ENCODE measurements at places on chromosomes 7 and 10. TPM values are rescaled to one million over a fixed set of nuclear protein-coding genes. Genes with fewer than 3 reads are reported as not detected.

- no peak for DNase-seq
Measured at GRCh38 chr7:7595451-7595850, 28.8 kb downstream of the MIOS start.

GRCh38 chr7:81361769-81362312 lies 408.0 kb downstream of the HGF start:
- no peak for DNase-seq

Gene VPS37D
- 12.0 TPM for polyA plus RNA-seq

GRCh38 chr10:106761906-106762305 lies 402.6 kb downstream of the SORCS1 start:
- DNase-seq: no peak

Gene WAC
- 134 TPM for polyA plus RNA-seq

Gene ZNF804B
- polyA plus RNA-seq: 0.14 TPM

Gene FOXI2
- 1.0 TPM for polyA plus RNA-seq

GRCh38 chr7:5700391-5700985 lies 81.0 kb downstream of the RNF216 start:
- no peak for DNase-seq

DNA sequence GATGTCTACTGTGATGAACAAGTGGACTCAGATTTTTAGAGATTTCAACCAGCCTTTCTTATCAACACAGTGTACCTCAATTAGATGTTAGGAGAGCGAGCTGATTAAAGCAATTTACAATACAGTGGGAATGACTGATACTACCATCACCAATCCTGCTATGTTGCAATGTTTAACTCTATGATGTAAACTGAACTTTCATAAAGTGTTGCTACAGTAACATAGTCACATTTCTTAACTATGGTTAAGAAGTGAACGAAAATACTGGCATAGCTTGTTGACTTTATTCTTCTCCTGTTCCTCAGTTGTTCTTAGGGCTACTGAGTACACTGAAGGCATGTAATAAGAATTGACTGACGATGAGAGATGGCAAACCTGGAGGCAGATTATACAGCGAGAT lies 139.8 kb downstream of the MYOF start:
- no peak for DNase-seq

DNA sequence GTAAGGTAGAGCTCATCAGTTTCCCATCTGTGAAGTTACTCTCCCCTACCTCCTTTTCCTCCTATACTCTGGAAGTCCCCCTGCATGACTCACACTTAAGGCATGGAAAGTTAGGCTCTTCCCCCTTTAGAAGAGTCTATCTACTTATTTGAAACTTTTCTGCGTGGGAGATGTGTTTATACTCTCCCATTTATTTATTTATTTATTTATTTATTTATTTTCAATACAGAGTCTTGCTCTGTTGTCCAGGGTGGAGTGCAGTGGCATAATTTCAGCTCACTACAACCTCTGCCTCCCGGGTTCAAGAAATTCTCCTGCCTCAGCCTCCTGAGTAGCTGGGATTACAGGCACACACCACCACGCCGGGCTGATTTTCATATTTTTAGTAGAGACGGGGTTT lies 107.5 kb upstream of the JCAD start:
- DNase-seq: no peak

- DNase-seq: no peak
Measured at GRCh38 chr7:23287612-23288011, 11.5 kb upstream of the MALSU1 start.
